ENCODE measurements at places on chromosomes 12 and 14. TPM values are rescaled to one million over a fixed set of nuclear protein-coding genes. Genes with fewer than 3 reads are reported as not detected.

DNA sequence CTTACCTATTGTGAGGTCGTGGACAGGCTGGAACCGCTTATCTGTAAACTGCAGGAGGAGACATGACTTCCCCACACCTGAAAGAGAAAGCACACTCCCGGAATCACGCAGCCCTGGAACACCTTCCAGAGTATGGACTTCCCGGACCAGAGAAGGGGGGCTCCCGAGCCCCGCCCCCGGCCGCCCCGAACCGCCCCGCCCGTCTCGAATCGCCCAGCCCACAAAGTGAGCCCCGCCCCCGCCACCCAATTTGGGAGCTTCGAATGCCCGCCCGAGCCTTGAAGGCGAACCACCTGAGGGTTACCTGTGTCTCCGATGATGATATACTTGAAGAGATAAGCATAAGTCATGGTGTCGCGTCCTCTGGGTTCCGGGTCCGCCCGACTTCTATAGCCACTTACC lies 235 bp downstream of the RAB2B start:
- H3K4me3 ChIP-seq, result peak overlapping the region; percentile 100
- H3K4me1 ChIP-seq, result peaks cover 31% of the 10 kb centered on the region
- H3K27ac ChIP-seq, result peak overlapping the region; percentile 98
- DNase-seq, result no peak

GRCh38 chr14:77125281-77125801 lies 16.2 kb downstream of the ZDHHC22 start:
- no peak for DNase-seq
- peaks cover 16% of the 10 kb centered on the region for H3K27me3 ChIP-seq
- peaks cover 6% of the 10 kb centered on the region for H3K36me3 ChIP-seq
- H3K4me3 ChIP-seq, result peak overlapping the region; percentile 44
- no peak overlapping the region for H3K27ac ChIP-seq

- H3K27me3 ChIP-seq, result no peaks in the 10 kb centered on the region
- no peak overlapping the region for H3K27ac ChIP-seq
- no peaks in the 10 kb centered on the region for H3K4me1 ChIP-seq
- no peak overlapping the region for H3K4me3 ChIP-seq
- peaks cover 3% of the 10 kb centered on the region for H3K36me3 ChIP-seq
- DNase-seq, result no peak
Observed at GRCh38 chr12:82857911-82858533, 171.3 kb downstream of the TMTC2 start.

The HOXC10 gene
- total RNA-seq, result not detected

The MLF2 gene
- 140 TPM for total RNA-seq

GRCh38 chr14:76937181-76938091 lies 91.1 kb downstream of the IRF2BPL start:
- no peak overlapping the region for H3K4me3 ChIP-seq
- no peak overlapping the region for H3K27ac ChIP-seq
- no peaks in the 10 kb centered on the region for H3K36me3 ChIP-seq
- peaks cover 13% of the 10 kb centered on the region for H3K4me1 ChIP-seq
- H3K27me3 ChIP-seq, result no peaks in the 10 kb centered on the region

The PPFIA2 gene
- not detected for total RNA-seq
